ENCODE measurements at places on chromosomes 7 and 10.
A peak's percentile ranks its signal among the peaks of the same experiment; 100 is the strongest.

- no peaks in the 10 kb centered on the region for H3K4me1 ChIP-seq
- no peaks in the 10 kb centered on the region for H3K36me3 ChIP-seq
- no peak overlapping the region for H3K27ac ChIP-seq
- no peak for DNase-seq
Measured at GRCh38 chr7:4238861-4239260, 443.2 kb upstream of the FOXK1 start.

DNA sequence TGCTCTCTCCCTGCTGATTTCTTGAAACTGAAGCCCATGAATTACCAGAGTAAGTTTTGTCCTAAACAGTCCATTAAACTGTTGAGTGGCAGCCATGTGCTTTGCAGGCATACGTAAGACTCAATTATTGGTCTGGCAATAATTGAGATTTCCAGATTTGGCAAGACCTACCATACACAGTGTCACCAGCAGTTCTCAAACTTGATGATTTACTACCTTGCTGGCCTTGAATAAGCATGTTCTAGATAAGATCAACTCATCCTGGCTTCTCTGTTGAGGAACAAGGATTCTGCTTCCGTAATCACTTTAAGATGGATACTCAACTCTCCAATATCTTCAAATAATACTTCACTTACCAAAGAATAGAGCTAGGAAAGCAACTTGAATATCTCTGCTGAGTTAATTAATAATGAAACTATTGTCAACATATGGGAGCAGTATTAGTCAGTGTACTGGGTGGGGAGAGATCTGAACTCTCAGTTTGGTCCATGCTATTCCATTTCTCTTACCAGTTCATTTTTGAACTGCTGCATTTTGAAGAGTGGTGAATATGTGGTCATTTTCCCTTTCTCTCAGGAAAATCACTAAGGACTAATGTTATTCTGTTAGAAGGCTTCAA is 181.4 kb downstream of the IPMK start:
- H3K36me3 ChIP-seq, result no peaks in the 10 kb centered on the region
- H3K4me1 ChIP-seq, result no peaks in the 10 kb centered on the region
- no peak overlapping the region for H3K4me3 ChIP-seq
- no peak for DNase-seq

- no peaks in the 10 kb centered on the region for H3K36me3 ChIP-seq
- no peaks in the 10 kb centered on the region for H3K27me3 ChIP-seq
- no peak for DNase-seq
- H3K27ac ChIP-seq, result no peak overlapping the region
Measured at GRCh38 chr7:46930366-46930765, 651.5 kb downstream of the TNS3 start.

DNA sequence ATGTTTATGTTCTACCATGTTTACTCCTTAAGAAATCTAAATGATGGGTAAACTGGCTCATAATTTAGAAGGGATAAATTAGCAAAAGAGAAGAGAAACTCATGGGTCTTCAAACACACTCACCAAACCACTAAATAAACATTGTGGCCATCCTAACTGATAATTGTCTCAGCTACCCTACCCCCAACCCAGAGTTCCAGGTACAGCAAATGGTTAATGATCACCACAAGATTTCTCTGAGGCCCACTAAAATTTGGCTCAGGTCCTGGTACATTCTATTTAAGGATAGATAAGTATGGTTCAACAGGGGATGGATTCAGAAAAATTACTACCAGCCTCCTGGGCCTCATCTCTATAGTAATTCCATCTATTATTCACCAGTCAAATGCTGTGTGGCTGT is 21.4 kb downstream of the SLC25A13 start:
- H3K4me1 ChIP-seq, result peaks cover 2% of the 10 kb centered on the region
- H3K27me3 ChIP-seq, result no peaks in the 10 kb centered on the region
- peaks cover 11% of the 10 kb centered on the region for H3K36me3 ChIP-seq
- DNase-seq, result no peak

DNA sequence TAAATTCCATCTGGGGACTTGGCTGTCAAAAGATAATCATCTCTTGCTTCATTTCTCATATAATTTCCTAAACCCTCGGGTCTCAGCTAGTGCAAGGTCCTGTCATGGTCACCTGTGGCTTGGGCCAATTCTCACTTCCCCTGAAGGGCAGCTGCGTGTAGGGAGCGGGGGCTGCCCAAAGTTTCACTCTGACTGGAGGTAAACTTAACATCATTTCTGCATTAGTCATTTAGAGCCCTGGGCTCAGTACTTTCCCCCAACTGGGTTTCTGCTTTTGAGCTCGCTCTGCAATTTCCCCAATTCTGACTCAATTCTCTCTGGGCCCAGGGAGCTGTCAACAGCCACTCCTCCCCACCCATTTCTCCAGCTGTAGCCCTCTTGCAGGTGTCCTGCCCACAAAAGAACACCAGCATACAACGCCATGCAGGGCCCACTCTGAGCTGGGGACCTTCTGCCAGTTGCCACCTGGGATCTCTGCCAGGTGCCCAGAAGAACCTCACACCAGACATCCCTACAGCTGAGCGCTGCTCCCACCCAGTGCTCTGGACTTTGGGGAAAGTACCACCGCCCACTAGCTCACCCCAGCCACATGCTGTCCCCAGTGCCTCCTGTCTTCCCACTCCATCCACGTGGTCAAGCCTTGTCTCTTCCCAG is 37.9 kb downstream of the VOPP1 start:
- peak overlapping the region; percentile 63 for H3K27ac ChIP-seq
- no peaks in the 10 kb centered on the region for H3K27me3 ChIP-seq
- peaks cover 43% of the 10 kb centered on the region for H3K4me1 ChIP-seq
- DNase-seq, result peak; percentile 47

DNA sequence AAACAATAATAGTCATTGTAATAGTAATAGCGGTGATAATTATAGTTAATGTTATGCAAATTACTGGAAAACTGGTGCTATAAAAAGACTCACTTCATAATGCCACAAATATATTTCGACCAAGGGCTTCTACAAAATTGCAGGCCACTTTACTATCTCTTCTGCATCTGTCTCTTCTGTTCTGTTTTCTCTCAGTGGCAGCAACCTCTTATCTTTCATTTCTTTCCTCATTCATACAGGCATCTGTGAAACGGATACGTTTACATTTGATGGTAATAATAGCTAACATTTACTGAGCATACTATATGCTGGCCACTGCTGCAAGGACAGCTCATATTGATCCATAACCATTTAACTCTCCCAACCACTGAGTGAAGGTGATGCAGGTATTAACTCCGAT is 537.4 kb upstream of the PFKP start:
- H3K4me3 ChIP-seq, result no peak overlapping the region
- H3K27ac ChIP-seq, result no peak overlapping the region
- DNase-seq, result no peak
- H3K4me1 ChIP-seq, result no peaks in the 10 kb centered on the region
- no peaks in the 10 kb centered on the region for H3K36me3 ChIP-seq

DNA sequence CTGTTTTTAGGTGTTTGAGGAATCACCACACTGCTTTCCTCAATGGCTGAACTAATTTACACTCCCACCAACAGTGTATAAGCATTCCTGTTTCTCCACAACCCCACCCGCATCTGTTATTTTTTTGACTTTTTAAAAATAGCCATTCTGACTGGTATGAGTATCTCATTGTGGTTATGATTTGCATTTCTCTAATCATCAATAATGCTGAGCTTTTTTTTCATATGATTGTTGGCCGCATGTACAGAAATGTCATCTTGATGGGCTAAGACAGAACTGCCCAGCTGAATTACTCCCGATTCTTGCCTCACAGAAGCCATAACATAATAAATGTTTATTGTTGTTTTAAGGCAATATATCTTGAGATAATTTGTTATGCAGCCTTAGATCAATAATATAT is 93.1 kb upstream of the DKK1 start:
- no peaks in the 10 kb centered on the region for H3K36me3 ChIP-seq
- no peak overlapping the region for H3K4me3 ChIP-seq
- DNase-seq, result no peak
- H3K27ac ChIP-seq, result no peak overlapping the region

DNA sequence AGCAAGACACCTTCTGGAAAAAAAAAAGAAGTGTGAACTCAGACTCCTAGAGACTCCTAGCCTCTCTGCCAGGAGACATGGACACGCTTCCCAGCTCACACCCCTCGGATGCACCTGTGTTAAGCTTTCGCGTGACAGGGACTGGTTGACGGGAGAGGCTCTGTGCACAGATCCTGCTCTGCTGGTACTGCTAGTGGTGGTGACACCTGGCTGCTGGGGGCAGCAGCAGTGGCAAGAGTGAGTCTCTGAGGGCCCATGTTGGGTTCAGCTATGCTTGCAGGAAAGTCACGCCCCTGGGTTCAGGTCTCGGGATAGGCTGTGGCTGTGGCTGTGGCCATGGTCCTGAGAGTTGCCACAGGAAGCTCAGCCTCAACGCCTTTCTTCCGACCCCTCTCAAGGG is 81.1 kb downstream of the XRCC2 start:
- H3K27ac ChIP-seq, result no peak overlapping the region
- no peaks in the 10 kb centered on the region for H3K27me3 ChIP-seq

DNA sequence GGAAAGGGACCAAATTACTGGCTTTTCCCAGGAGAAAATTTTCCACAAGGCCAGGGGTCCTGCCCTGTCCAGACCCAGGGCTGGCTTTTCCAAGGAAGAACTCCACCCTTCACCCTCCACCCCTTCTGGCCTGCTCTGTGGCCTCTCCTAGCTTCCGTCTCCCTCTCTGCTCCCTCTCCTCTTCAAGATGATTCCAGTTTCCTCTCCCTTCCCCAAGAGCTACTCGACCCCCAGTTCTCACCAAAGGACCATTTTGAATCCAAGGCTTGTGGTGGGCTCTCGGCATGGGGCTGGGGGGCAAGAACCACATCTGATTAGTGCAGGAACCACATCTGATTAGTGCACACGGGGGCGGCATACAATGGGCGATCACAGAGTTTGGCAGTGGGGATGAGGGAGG is 7.7 kb downstream of the CHAT start:
- no peak overlapping the region for H3K27ac ChIP-seq
- H3K4me1 ChIP-seq, result no peaks in the 10 kb centered on the region
- H3K27me3 ChIP-seq, result no peaks in the 10 kb centered on the region

GRCh38 chr7:78576236-78576635 is 777.7 kb downstream of the PHTF2 start:
- no peaks in the 10 kb centered on the region for H3K36me3 ChIP-seq
- no peak for DNase-seq
- H3K4me1 ChIP-seq, result no peaks in the 10 kb centered on the region
- H3K4me3 ChIP-seq, result no peak overlapping the region

DNA sequence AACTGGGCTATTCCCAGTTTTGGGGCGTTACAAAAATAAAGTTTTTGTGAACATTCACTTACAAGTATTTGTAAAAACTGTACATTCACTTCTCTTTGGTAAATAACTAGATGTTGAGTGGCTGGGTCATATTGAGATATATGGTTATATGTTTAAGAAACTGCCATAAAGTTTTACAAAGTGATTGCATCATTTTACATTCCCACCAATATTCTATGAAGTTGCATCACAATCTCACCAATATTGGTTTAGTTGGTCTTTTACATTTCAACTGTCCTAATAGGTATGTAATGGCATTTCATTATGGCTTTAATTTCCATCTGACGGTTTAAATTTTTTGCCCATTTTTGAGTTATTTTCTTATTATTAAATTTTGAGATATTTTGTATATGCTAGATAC is 251.7 kb upstream of the GNAI1 start:
- H3K27ac ChIP-seq, result no peak overlapping the region
- H3K36me3 ChIP-seq, result no peaks in the 10 kb centered on the region
- DNase-seq, result no peak

- H3K27ac ChIP-seq, result no peak overlapping the region
- H3K27me3 ChIP-seq, result no peaks in the 10 kb centered on the region
- H3K36me3 ChIP-seq, result no peaks in the 10 kb centered on the region
- H3K4me1 ChIP-seq, result no peaks in the 10 kb centered on the region
- no peak overlapping the region for H3K4me3 ChIP-seq
Measured at GRCh38 chr7:94420328-94420727, 25.6 kb downstream of the COL1A2 start.

DNA sequence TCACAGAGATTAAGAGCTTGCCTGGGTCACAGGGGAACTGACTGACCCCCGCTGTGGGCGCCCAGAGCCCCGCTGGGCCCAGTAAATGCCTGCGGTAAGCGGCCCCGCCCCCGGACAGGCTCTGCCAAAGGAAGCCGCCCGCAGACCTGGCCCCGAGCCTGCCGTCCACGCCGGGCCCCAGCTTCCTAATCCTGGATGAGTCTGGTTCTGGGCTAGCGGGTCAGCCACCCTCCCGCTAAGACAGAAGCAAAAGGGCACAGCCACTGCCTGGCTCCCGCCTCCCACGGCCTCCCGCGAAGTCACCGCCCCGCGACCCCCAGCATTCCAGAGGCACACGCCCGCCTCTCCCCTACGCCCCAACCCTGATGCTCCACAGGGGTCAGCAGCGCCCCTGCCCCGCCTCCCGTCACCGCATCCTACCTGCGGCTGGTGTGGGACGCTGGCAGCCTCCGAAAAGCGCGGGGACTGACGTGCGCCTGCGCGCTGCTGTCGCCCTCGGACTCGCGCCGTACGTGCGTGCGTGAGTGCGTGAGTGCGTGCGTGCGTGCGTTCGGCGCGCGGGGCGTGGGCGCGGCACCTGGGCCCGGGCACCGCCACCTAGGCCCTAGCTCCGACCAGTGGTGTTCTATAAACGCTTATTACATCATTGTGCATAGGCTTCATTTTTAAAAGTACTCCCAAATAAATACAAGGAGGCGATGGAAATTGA is at the start of gene FIGNL1:
Gene FIGNL1, minus strand, starts transcription at position 470 of the 709 bp plus-strand sequence. CDS start 3,063 bp downstream, outside the sequence.
- DNase-seq, result no peak
- no peaks in the 10 kb centered on the region for H3K36me3 ChIP-seq
- no peaks in the 10 kb centered on the region for H3K27me3 ChIP-seq
- H3K27ac ChIP-seq, result peak within 1 kb of the TSS; percentile 91
- H3K4me1 ChIP-seq, result peaks cover 44% of the 10 kb centered on the region
